T-helper 17 cell (primary cell): ENCODE measurements at places on chromosomes 4 and X.

DNA sequence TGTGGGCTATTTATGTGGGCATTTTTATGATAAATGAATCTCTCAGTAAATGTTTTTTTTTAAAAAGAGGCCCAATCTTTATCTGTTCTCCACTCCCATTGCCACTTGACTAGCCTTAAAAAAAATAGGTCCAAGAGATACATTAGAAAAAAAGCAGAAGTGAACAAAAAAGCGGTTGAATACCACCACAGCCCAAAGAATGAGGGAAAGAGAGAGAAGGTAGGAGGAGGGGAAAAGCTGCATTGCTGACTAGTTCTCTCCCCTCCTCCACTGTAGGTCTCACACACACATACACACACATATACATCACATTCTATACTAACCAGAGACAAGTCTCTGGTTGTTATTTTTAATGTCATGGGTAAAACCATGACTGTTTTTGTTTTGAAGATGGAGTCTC lies 95.8 kb upstream of the IL13RA1 start:
- no peak for DNase-seq

- DNase-seq: no peak
Measured at GRCh38 chr4:38857354-38858096, 908 bp upstream of the TLR6 start.

DNA sequence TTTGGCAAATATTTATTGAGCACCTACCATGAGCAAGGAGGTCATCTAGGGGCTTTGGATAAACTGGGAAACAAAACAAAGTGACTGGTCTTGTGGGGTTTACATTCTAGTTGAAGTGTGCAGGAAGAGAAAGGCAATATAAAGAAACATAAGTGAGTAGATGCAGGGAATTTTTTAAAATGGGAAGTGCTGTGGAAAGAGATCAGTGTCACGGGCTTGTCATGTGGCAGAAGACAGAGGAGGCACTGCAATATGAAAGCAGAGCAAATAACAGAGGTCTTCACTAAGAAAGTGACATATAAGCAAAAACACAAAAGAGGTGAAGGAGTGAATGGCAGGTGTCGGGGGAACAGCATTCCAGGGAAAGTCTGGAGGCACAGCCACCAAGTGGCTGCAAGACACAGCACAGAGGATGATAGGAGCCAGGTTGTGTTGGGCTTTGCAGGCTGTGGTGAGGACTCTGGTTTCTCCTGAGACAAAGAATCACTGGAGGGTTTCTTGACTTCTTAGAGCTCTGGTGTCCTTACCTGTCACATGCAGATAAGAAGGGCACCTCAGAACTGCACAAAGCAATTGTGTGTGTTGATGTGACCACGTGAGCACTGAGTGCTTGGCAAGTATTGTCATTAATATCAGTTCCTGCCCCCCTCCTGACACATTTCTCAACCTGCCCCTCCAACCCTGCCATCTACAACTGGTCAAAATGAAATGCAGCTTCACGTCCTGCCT lies 143.5 kb downstream of the TSPAN5 start:
- no peak for DNase-seq

GRCh38 chr4:154478128-154478527 lies 13.5 kb downstream of the DCHS2 start:
- no peak for DNase-seq

DNA sequence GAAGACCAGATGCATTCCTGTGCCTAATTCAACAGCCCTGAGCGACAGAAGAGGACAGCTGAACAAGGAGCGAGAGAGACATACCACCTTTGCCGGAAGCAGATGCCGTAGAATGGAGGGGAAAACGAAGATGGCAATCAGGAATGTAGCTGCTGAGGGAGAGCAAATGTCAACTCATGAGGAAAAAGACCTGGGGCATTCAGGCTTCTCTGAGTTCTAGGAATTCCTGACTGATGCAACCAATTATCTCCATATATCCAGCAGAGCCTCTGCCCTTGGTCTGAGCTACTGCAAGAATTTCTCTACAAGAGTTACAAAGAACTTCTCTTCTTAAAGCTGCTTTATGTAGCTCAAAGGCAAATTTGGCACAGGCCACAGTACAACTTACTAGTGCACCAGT lies 40.5 kb upstream of the INPP4B start:
- DNase-seq: no peak

DNA sequence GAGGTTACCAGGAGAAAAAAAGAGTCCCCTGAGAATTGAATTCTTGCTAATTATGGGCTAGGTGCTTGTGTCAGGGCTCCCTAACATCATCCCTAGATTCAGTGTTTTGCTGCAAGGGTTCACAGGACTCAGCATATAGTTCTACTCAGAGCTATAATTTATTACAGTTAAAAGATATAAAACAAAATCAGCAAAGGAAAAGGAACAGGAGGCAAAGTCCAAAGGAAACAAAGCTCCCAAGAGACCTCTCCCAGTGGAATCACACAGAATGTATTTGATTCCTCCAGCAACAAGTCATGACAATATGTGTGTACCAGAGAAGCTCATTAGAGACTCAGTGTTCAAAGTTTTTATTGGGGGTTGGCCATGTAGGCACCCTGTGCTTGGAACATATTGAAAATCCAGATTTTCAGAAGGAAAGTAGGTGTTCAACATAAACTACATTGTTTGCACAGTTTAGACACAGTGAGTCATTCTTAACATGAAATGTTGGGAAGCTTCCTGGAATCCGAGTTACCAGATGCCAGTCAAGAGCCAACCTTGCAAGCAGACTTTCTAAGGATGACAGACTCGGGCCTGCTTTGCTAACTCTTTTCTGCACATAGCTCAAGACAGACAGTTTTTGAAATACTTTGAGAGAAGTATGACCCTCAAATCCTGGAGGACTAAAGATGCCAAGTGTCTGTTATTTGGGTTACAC lies 311.3 kb upstream of the EMCN start:
- no peak for DNase-seq

- no peak for DNase-seq
Measured at GRCh38 chrX:112085149-112085548, 2.6 kb upstream of the TRPC5 start.

- DNase-seq: no peak
Measured at GRCh38 chrX:13000301-13000811, 25.4 kb downstream of the TMSB4X start.

- no peak for DNase-seq
Measured at GRCh38 chrX:110519906-110520452, 161.3 kb downstream of the RTL9 start.

DNA sequence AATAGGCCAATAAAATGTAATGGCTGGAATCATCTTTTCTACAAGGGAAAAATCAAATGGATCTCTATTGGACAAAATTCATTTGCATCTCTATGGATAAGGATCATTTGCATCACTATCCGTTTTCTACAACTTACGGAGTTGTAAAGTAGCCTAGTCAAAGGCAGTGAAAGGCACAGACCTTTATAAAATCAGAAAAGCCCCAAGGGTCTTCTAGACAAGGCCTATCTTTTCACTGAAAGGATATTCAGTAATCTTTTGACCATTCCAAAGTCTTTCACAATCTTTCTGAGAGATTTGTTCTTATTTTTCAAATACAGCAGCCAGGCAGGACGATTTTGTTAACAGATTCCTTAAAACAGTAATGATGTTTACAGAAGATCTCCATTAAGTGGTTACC lies 119.5 kb upstream of the JADE1 start:
- no peak for DNase-seq

DNA sequence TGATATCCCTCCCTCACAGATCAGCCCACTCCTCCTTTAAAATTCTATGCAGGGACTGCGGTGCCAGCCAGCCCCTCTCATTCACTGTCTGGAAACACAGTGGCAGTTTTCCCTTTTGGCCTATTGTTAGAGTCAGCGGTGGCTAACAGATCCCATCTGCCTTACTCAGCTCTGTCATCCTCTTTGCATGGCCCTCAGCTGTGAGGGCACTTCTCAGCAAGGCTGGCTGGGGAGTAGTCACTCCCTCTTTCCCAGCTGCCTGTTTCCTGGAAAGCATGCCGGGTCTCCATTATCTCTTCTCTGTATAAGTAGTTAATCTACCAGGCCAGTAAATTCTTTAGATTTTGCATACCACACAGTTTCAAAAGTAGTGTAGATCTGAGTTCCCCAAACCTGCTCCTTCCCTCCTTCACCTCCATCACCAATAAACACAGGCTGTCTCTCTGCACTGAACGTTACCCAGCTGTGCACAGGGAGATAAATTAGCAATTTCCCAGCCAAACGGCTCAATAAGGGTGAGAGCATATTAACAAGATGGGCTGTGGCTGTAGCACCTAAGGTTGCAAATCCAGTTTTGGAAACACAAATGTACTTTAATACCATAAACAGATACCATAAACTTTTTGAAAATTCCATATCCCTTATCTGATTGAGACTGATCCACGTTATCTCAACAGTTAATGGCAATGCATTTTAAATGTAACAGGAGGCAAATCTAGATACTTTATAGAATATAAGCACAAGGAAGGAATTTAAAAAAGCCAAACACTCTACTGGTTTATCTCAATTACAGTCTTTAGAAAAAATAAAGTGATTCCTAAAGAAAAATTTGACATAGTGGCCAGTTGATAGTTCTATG lies 229.3 kb downstream of the ANKRD50 start:
- no peak for DNase-seq

DNA sequence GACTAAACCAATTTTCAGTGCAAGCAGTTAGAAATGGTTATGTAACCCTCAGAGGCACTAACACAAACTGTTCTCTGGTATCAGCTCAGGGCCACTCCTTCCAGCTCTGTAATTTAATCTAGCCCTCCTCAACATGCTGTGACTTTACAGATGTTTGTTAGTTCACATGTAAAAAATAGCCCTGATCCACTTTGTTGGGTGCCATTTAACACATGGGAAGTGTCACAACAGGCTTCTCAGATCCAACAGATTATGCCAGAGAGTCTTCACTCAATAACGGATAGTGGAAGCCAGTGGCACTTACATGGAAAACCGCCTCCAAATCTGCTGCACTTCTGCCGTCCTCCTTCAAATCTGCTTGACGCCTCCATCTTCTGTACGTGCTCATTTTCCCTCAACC lies 51.6 kb downstream of the ATP8A1 start:
- DNase-seq: no peak

- no peak for DNase-seq
Measured at GRCh38 chr4:147334478-147334877, 146.4 kb upstream of the EDNRA start.

- DNase-seq: no peak
Measured at GRCh38 chr4:145066063-145066501, 31.9 kb downstream of the ANAPC10 start.

DNA sequence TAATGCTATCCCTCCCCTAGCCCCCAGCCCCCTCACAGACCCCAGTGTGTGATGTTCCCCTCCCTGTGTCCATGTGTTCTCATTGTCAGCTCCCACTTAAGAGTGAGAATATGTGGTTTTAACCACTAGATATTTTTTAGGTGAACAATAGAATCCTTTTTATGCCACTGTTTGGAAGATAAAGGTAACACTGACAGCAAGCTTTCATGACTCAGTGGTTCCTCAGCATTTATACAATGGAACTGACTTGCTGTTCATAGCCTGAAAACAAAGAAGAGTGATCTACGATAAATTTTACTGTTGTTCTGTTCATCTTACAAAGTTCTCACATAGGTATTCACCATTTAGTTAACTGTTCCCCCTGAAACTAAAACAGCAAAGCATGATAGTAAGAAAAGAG lies 147.8 kb downstream of the ARHGAP10 start:
- DNase-seq: no peak

GRCh38 chr4:68404153-68404552 lies 43.1 kb upstream of the TMPRSS11E start:
- no peak for DNase-seq

- no peak for DNase-seq
Measured at GRCh38 chr4:152364883-152365282, 171.0 kb downstream of the FBXW7 start.

DNA sequence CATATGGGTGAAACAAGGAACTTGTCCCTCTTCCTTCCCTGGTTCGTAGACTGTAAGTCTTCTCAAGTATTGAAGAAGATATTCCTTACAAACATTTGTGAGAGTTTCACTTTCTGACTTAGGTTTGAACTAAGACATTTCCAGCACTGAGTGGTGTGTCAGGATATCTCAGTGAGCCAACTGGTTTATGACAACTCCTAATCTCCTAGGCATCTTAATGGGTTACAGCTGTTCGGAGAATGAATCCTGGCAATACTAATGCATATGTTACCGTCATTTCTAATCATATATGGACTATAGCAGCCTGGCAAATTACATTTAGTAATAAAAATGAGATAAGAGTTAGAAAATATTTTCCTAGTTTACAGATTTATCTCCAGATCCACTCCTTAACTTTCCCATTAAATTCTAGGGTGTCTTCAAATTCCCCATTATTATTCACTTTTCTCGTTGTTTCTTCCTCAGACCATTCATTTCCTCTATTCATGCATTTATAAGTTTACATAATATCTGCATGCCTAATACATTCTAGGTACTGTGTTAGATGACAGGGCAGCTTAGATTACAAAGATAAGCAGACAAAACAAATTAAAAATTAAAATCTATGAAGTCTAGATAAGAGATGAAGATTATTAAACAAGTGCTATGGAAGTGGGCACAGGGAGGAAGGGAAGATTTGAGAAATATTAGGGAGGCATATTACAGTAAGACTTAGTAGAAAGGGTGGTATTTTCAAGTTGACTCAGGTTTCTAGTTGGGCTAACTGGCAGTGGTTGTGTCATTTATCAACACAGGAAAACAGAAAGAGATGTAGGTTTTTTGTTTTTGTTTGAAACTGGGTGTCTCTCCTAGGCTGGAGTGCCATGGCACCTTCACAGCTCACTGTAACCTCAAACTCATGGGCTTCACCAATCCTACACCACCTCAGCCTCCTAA lies 173.9 kb downstream of the WDFY3 start:
- no peak for DNase-seq

DNA sequence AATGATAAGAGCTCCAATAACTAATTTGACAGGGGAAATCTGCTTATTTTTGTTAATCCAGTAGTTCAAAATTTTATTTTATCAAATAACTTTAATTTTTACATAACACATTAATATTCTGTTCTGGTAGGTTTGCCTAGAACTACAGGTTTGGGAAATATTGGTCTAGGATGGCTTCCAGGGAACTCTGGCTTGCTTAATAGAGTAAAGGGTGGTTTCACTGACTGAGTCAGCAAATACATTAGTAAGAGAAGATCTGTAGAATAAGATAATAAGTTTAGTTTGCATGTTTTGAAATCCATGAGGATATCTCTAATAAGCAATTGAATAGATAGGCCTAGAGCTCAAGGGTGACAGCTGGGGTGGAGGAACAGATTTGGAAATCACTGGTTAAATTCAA lies 500.7 kb downstream of the ZNF674 start:
- no peak for DNase-seq

DNA sequence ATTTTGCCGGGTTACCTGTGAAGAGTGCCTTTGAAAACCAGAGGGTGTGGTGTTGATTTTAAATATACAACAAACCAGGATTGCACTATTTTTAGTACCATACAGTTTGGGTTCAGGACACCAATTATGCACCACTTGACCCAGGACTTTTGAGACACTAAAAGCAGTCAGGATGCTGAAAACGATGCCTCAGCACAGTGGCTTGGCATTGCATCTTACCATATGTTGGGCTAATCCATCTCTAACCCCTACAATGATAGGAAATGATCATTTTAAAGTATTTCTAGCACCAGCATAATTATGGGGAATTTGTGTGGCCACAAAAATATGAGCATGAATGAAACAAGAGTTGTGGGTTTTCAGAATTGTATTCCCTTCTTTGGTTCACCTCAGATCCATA lies 4.1 kb downstream of the IBSP start:
- no peak for DNase-seq

- DNase-seq: no peak
Measured at GRCh38 chr4:138005486-138005885, 236.7 kb downstream of the SLC7A11 start.
